ENCODE measurements at places on chromosomes 5 and 9.

GRCh38 chr5:54307583-54307982 lies 2.8 kb downstream of the ARL15 start:
- no peak for DNase-seq

GRCh38 chr9:121447321-121447834 lies 52.3 kb downstream of the GGTA1 start:
- no peak for DNase-seq

DNA sequence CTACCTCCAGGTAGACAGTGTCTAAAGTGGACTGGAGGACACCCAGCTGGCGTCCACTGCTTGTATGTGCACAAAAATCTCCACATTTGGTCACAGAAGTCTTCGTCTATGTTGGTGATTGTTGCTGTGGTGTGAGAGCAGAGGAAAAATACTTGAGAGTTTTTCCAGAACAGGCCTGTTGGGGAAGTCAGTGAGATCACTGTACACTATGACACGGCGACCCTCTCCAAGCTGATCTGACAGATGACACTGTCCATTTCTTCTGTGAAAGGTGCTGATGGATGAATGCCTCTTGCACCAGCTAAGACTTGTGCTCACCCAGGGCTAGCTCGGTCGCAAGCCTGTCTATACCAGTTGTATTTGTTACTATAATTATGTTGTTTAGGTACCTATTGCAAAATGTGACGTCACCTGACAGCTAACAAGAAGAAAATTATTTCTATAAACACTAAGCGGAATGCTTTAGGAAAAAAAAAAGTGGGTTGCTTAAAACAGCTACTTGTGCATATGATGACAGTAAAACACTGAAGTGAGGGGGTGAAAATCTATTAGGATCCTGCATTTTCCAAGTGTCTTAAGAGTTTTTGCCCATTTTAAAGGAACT lies 142.3 kb downstream of the ROR2 start:
- no peak for DNase-seq

DNA sequence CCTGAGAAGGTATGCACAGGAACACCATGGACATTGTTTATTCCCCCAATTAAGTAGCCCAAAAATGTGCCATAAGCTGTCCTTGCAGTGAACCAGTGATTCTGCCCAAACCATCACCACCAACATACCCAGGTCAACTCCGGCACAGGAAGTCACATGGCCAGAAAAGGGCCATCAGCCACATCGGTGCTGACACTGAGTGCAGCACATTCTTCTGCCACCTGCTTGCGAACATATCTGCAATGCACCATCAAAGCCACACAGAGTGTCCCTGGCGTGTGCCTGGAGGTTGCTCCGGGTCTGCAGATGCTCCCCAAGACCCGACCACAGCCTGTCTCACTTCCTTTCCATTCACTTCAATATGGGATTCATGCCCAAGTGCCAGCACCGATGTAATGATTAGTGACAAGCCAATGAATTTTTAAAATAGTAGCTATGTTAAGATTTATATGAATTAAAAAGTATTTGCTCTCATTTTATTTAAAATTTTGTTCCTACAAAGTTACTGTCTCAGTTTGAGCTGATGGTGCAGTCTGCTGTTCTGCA lies 37.6 kb downstream of the SYK start:
- DNase-seq: no peak

DNA sequence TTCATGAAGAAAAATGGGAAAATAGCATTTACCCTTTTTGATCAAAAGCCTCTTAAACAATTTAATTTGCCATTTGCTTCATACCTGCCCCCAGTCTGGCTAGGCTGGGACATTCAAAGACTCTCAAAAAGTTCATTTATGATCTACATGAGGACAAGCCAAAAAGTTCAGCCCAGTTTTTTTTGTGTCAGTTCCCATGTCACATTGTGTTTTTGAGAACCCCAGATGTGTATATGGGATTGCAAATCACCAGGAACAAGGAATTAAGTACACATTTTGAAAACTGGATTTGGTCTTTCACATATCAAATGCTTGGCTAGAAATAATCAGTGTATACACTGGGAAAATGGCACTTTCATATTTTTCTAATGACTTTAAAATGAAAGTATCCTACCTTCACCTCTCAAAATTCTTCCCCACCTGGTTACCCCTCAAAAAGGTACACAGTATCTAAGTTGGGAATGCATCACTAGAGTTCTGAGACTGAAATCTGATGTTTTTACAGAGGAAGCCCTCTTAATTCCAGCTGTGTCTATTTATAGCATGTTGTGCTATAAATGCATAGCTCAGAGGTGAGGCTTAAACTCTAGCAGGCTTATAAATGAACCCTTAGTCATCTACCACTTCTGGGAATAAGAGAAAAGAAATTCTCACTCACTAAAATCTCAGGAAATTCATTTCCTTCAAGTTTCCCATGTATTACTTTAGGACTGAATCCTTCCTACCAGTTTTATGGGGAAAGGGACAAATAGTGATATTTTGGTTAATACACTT lies 9.3 kb downstream of the STOM start:
- no peak for DNase-seq

- no peak for DNase-seq
These were observed 6.3 kb downstream of the PDE6A start for GRCh38 chr5:149938279-149938678.

- DNase-seq: no peak
These were observed 34.8 kb upstream of the GLRX start for GRCh38 chr5:95857185-95857945.

GRCh38 chr5:173851595-173852243 lies 36.4 kb upstream of the CPEB4 start:
- no peak for DNase-seq

DNA sequence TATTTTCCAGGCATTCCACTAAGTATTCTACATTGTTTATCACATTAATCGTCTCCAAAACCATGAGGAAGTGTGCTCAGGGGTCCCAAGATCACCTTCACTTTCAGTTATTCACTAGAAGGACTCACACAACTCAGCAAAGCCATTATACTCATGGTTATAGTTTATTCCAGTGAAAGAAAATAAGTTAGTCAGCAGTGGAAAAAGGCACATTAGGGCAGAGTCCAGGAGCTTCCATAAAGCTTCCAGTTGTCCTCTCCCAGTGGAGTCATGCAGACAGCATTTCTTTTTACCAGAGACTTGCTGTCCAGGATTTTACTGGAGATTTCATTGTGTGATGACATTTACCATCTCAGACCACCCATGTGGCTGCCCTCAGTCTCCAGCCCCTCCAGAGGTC lies 51.5 kb downstream of the SH3RF2 start:
- DNase-seq: no peak

DNA sequence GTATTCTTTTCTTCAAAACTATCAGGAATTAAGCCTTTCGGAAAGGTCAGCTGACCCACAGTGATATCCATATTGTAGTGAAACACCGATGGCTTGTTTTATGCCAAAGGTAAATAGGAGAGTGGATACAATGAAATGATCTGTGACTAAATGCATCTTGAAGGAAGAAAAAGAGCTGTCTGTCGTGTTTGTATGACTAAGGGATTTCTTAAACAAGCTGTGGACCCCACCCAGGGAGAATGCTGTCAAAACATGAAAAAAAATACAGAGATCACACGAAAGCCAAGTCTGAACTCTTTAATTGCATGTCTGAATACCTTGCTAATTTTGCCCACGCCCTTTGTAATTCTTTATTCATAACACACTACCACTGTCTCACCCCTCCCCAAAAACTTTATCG lies 286.4 kb upstream of the WWC1 start:
- no peak for DNase-seq

DNA sequence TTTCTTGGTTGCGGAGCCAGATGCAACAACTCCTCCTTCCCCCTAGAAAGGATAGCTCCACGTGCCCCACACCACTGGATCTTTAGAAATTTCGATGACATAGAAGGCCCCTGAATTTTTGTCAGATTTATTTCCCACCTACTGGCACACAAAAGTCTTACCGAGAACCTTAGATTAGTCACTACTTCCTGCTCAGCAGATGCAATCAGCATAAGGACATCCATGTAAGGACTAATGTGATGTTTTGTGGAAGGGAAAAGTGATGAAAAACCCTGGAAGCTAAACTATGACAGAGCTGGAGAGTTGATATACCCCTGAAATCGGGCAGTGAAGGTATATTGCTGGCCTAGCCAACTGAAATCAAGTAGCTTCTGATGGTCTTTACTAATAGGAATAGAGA lies 125.5 kb upstream of the NFIL3 start:
- no peak for DNase-seq

- no peak for DNase-seq
These were observed 20.1 kb downstream of the PCSK1 start for GRCh38 chr5:96412868-96413449.

DNA sequence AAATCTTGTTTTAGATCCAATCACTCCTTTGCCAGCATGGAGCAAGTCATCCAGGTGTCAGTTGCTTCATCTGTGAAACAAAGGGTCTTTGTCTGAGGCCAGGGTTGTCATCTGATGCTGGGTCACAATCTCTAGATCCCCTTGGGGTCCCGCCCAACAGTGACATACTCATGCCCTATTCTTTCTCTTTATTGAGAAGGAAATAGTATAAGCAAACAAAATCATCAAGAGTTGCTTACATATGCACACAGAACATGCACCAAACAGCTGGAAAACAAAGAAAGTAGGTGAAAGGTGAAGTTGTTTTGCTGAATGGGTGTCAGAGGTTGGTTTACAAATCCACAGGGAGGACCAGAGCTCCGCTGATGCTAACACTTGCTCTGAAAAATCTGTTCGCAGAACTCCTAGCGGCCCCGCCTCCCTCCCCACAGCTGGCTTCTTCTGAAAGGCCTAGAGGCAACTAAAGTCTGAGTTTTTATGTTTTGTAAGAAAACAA lies 106.1 kb upstream of the SLC44A1 start:
- no peak for DNase-seq

GRCh38 chr9:125996791-125997190 lies 249.6 kb downstream of the PBX3 start:
- no peak for DNase-seq

DNA sequence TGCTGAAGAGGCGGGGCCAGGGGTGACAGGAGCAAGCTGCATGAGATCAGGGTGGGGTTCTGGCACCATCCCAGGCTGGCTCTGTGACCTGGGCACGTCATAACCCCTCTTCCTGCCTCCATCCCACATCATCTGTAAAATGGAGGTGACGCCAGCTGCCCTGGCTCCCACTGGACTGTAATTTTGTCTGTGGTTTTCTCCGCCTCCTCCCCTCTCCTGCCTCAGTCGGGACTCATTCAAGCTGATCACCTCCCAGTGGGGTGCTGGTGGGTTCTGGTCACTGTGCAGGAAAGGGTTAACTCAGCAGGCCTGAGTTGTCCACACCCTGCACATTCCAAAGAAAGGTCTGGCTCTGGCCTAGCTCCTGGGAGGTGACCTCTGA lies 128.2 kb downstream of the RXRA start:
- no peak for DNase-seq

DNA sequence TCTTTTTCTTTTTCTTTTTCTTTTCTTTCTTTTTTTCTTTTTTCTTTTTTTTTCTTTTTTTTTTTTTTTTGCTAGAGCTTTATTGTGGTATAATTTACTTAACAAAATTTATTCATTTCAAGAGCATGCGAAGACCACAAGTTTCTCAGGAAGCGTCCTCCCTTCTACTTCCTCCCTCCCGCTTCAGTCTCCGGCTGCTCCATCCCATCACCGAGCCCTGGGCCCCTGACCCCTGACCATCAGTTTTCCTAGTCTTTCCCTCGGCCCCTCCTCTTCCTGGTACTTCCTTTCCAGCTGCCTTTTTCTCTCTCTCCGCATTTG lies 34.7 kb downstream of the C9orf152 start:
- no peak for DNase-seq

DNA sequence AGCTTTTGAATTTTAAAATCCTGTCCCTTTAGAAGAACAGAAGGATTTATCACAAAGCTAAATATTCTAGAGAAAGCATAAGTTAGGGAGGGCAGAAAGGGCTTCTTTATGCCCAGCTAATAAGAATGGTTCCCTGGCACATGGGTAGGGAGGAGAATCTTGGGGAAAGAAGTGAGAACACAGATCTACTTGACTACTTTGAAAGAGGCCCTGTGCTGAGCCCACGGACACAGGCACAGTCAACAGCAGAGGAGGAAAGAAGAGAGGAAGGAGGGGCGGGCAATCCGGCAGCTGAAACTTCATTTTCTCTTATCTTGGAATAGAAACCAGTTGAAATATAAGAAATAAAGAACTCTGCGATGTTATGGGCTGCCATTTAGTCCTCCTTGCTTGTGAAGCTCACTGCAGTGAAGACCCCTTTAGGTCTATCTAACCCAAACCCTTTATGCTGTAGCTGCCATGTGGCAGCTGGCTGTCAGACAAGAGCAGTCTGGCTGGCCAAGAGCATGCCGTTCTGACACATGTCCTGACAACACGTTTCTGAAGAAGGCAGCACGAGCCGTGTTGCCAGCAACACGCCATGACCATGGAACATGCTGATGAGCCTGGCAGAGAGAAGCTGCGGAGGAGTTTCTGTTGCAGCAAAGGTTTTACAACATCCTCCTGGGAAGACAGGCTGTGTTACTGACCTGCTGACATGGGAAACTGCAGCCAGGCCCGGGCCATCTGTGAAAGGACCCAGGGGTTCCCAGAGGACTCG lies 34.2 kb downstream of the ABLIM3 start:
- DNase-seq: no peak

- no peak for DNase-seq
These were observed 38.9 kb downstream of the GABRB2 start for GRCh38 chr5:161507591-161507990.

DNA sequence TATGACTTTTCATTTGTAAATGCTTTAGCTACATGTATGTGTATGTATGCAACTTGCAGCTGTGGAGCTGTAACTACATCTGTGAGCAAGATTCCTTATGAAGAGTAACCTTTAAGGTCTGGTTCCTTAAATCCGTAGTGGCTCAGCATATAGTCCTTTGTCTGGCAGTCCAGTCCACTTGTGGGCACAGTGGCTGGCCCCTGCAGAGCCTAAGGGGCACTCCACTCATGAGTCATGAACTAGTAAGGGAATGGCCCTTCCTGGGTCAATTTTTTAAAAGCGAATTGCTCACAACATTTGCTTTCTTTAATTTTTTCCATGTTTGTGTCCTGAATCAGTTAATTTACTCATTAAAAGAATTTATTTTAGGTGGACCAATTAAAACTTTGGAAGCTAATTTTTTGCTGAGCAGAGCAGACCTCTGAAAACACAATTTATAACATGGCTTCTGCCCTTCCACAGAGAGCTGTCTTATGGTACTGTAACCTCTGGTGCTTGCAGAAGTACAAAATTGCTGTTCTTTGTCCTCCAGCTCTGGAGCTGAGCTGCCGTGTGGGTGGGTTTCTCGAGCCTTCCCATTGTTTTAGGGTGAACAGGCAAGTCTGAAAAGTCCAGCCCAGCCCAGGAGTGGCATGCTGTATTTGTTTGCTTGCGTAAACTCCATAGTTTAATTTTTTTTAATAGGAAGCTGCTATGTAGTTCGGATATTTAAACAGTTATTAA lies 110.1 kb downstream of the MVB12B start:
- no peak for DNase-seq

GRCh38 chr5:4572311-4573100 lies 567.6 kb upstream of the ADAMTS16 start:
- no peak for DNase-seq

GRCh38 chr5:62578540-62578939 lies at the start of gene LRRC70:
TSS of gene LRRC70 (plus strand) at chr5:62578819. CDS start at chr5:62579439, 620 bp downstream.
- no peak for DNase-seq

DNA sequence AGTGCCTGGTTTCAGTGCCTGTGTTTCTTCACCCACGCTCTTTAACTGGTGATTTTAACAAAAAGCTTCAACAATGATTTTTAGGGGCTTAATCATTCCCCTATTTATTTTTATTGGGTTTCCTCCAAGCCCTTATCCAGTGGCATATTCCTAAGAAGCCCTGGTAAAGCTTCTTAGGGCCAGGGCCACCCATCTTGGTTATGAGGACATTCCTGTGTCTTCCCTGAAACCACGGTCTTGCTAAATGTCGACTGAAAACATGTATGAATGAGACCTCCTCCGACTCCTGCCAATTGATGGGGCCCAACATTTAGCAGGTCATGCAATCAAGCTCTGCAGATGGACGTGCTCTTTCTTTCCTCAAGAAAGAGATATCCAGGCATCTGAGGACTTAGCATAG lies 13.7 kb upstream of the CARTPT start:
- no peak for DNase-seq

All from NCI-H2107 (cell line).